ENCODE measurements at places on chromosomes 6 and 20.

DNA sequence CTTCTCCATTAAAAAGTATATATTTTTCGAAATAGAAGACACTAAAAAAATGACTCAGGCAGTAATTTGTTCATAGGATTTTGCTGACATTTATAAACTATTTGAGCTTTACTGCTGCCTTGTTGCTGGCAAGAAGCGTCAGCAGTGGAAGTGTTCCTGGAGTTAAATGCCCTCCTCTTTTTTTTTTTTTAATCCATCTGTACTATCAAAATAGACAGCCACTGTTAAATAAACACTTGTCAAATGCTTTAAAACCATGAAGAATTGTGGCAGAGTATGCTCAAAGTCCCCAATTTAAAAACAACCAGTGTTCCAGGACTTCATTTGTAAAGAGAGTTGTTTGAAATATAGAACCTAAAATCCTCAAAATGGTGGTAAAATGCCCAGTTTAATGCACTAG, 253.8 kb downstream of the NKAIN2 start:
- DNase-seq: no peak

GRCh38 chr20:12554426-12554825, 454.3 kb upstream of the SPTLC3 start:
- no peak for DNase-seq

DNA sequence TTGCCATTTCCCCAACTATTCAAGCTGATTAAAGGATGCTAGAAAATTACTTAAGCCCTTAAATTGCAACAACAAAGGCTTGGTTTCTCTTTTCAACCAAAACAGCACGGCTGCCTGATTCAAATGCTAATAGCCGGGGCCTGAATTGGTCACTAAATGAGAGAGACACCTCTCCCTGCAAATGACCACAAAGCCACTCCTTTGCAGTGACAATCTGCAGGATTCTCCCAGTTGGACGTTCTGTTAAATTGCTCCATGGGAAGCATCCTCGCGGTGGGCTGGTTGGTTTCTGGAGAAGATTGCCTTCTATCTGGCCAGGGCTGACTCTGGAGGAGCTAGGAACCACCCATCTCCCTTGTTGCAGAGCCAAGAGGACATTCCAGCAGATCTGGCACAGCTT, 29.7 kb upstream of the TBXT start:
- DNase-seq: no peak

GRCh38 chr6:46129291-46129628, 529 bp upstream of the ENPP4 start:
- DNase-seq: no peak

- DNase-seq: no peak
Measured at GRCh38 chr6:54173089-54173488, 61.8 kb downstream of the MLIP start.

DNA sequence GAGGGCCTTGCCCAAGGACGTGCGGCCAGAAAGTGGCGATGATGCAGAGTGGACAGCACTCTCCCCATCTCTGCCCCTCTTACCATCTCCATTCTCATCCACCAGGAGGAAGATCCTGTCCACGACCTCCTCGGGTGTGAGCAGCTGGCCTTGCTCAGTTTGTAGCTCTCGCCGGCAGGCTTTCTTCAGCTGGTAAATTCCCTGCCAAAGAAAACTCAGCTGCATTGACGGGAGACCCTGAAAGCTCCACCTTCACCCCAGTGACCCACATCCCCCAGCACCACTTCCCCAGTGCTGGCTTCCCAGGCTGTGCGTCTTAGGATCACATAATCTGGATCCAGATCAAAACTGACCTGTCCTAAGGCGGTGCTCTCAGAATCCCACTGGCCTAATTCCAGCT, 9.2 kb downstream of the GUCA1B start:
- DNase-seq: no peak

DNA sequence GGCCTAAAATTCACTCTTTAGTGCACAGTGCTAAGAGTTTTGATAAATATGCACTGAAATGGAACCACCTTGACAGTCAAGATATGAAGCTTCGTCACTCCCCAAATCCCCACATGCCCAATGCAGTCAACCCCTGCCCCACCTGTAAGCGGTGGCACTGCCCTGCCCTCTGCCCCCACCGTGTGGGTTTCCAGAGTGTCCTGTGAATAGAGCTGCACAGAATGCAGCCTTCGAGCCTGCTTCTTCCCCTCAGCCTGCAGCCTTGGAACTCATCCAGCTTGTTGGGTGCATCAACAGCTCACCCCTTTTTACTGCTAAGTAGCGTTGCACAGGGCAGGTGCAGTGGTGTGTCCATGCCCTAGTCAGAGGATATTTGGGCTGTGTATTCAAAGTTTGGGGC, 216.3 kb downstream of the SYNDIG1 start:
- DNase-seq: no peak

GRCh38 chr6:132659082-132659481, at the start of gene TAAR1:
TAAR1 (minus strand) TSS chr6:132659182; CDS start chr6:132646003, 13,179 bp downstream.
- no peak for DNase-seq

GRCh38 chr6:164039954-164040375, 625.4 kb downstream of the QKI start:
- DNase-seq: peak; percentile 44

GRCh38 chr6:39558079-39558478, 167.1 kb downstream of the KIF6 start:
- DNase-seq: no peak

DNA sequence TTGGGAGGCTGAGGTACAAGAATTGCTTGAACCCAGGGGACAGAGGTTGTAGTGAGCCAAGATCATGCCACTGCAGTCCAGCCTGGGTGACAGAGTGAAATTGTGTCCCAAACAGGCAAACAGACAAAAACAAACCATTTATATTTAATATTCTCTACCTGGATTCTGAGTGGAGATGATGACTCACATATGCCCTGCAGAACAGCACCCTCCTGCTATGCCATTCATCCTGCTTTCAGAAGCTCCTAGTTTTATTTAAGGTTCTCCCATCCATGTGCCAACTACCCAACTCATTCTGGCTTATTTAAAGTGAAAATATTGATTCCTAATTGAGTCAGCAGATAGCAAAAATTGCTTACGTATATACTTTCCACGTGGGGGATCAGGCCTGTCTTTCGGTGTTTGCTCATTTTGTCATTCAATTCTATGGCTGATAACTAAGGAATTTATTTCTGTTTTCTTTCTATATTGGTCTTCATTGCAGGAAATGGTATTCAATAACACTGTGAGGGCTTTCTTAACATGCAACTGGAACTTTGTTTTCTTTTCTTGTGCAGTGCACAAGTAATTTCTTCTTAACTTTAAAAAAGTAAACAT, 459.1 kb upstream of the JAG1 start:
- no peak for DNase-seq

DNA sequence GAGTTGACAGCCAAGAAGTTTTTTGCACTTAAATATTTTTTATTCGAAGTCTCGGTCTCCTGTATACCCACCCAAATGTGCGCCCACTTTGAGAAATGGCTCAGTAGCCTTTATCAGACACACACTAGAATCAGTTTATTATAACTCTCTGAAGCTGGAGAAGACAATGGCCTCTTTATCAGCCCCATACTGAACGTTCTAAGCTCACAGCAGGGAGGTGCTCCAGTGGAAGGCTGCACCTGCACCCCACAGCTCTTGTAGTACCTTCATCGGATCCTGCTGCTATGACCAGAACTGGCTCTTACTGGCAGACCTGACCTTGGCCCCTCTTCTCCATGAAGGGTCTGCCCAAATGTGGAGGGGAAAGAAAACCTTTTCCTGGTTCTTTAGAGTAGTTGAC, 165.0 kb upstream of the SCGN start:
- DNase-seq: no peak

All from naive B cell (primary cell).